ENCODE measurements at places on chromosomes 6 and 20. TPM values are rescaled to one million over a fixed set of nuclear protein-coding genes. Genes with fewer than 3 reads are reported as not detected.

- no peak for DNase-seq
- no peaks in the 10 kb centered on the region for H3K27me3 ChIP-seq
- H3K4me3 ChIP-seq = no peak overlapping the region
- H3K36me3 ChIP-seq = peaks cover 51% of the 10 kb centered on the region
These were observed 25.3 kb downstream of the PGM3 start for GRCh38 chr6:83167726-83168278.

GRCh38 chr20:40757087-40757486, 68.1 kb upstream of the MAFB start:
- no peak for DNase-seq
- H3K27me3 ChIP-seq = peaks cover 33% of the 10 kb centered on the region
- H3K36me3 ChIP-seq = no peaks in the 10 kb centered on the region
- H3K4me3 ChIP-seq = no peak overlapping the region

GRCh38 chr6:69122407-69122773, 487.3 kb downstream of the ADGRB3 start:
- H3K4me1 ChIP-seq = no peaks in the 10 kb centered on the region
- no peaks in the 10 kb centered on the region for H3K27me3 ChIP-seq
- DNase-seq = no peak
- H3K27ac ChIP-seq = no peak overlapping the region

- H3K4me1 ChIP-seq = peaks cover 34% of the 10 kb centered on the region
- no peaks in the 10 kb centered on the region for H3K27me3 ChIP-seq
- H3K27ac ChIP-seq = peak overlapping the region; percentile 93
- peak overlapping the region; percentile 61 for H3K4me3 ChIP-seq
- peaks cover 12% of the 10 kb centered on the region for H3K36me3 ChIP-seq
These were observed 100.7 kb downstream of the ASXL1 start for GRCh38 chr20:32458837-32459220.

GRCh38 chr20:1414982-1415381, 22.1 kb upstream of the FKBP1A start:
- H3K4me1 ChIP-seq = no peaks in the 10 kb centered on the region
- H3K4me3 ChIP-seq = no peak overlapping the region
- H3K27ac ChIP-seq = no peak overlapping the region
- no peaks in the 10 kb centered on the region for H3K36me3 ChIP-seq
- peaks cover 16% of the 10 kb centered on the region for H3K27me3 ChIP-seq
- no peak for DNase-seq

GRCh38 chr6:169923468-169924464, 172.3 kb downstream of the ERMARD start:
- no peak for DNase-seq
- no peaks in the 10 kb centered on the region for H3K4me1 ChIP-seq
- no peaks in the 10 kb centered on the region for H3K36me3 ChIP-seq
- H3K4me3 ChIP-seq = no peak overlapping the region
- H3K27me3 ChIP-seq = peaks cover 6% of the 10 kb centered on the region

GRCh38 chr6:17957086-17957485, 30.3 kb downstream of the KIF13A start:
- H3K4me3 ChIP-seq = no peak overlapping the region
- no peaks in the 10 kb centered on the region for H3K27me3 ChIP-seq
- H3K36me3 ChIP-seq = peaks cover 9% of the 10 kb centered on the region

- H3K27me3 ChIP-seq = no peaks in the 10 kb centered on the region
- H3K36me3 ChIP-seq = peaks cover 26% of the 10 kb centered on the region
- H3K4me1 ChIP-seq = peaks cover 3% of the 10 kb centered on the region
- no peak for DNase-seq
- no peak overlapping the region for H3K27ac ChIP-seq
These were observed 89.4 kb downstream of the CEP162 start for GRCh38 chr6:84137989-84138575.

The SLC4A11 gene
- total RNA-seq = 2.5 TPM
